ENCODE measurements at places on chromosomes 11 and 22.

DNA sequence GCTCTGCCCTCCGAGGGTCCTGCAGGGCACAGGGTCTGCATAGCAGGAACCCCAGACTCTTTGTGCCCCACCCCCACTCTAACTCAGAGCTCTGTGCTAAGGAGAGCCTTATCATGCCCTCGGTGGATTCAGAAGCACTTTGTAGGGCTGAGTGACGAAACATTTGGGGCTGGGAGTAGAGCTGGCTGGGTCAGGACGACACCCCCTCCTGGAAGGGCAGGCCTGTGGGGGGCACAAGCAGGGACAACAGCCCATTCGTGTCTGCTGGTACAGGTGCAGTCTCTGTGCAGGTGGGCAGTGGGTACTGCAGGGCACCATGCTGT is 8.9 kb downstream of the APOBEC3A start:
- DNase-seq, result no peak

DNA sequence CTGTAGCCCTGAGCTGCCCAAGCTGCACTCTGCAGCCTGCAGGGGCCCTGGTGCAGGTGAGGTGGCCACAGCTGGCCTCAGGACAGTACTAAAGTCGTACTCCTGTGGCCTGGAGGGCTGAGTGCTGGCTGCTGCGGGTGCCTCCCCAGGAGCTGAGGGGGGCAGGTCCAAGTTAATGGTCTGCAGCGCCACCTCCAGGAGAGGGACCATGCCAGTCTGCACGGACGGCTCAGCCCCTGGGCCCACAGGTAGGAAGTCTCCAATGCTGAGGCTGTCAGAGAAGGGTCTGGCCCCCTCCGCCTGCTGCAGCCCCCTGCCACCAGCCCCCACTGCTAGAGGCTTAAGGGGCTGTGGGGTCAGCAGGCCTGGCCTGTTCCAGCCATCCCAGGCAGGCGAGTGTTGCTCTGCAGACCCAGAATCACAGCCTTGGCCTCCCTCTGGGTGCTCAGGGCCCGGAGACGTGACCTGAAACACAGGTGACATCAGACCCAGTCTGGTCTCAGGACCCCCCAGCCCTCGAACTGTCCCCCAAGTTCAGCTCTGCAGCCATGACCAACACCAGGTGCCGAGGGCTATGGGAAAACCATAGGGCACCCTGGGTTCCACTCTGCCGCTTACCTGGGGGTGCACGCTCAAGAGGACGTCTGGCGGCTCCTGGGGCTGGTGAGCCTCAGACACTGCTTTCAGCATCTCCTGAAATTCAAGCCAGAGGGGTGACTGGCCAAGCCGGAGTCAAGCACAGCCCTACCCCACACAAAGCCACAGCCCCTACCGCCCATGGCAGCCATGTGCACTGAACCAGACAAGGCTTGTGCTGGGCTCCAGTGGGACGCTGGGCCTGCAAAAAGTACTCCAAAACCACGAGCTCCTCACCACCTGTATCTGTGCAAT is 20.8 kb downstream of the SELENOO start:
- DNase-seq, result no peak

- no peak for DNase-seq
Observed at GRCh38 chr11:46332568-46333393, 14.5 kb upstream of the DGKZ start.

GRCh38 chr11:78560826-78561484 is 13.7 kb downstream of the NARS2 start:
- no peak for DNase-seq

GRCh38 chr11:19561011-19561410 is 151.6 kb upstream of the NAV2 start:
- DNase-seq, result no peak

GRCh38 chr11:31671681-31672080 is 139.4 kb downstream of the PAX6 start:
- no peak for DNase-seq

- DNase-seq, result peak; percentile 77
Observed at GRCh38 chr11:12746593-12747097, 72.4 kb downstream of the TEAD1 start.

DNA sequence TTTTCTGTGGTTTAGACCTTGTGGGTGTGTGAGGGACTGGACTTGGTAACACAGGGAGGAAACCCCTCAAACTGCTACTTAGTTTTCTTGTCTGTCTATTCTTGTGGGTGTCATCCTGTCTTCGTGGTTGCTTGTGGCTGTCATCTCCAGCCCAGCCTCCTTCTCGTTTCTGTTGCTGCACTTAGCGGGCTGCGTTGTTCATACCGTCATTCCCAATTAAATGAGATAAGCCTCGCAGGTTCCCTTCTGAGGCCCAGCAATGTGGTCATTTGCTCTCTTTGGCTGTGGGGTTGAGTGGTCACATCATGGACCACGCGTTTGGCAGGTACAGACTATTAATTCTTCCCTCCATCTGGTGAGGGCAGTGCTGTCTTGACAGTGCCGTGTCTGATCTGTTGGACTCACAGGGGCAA is 18.8 kb downstream of the PANX1 start:
- DNase-seq, result no peak

DNA sequence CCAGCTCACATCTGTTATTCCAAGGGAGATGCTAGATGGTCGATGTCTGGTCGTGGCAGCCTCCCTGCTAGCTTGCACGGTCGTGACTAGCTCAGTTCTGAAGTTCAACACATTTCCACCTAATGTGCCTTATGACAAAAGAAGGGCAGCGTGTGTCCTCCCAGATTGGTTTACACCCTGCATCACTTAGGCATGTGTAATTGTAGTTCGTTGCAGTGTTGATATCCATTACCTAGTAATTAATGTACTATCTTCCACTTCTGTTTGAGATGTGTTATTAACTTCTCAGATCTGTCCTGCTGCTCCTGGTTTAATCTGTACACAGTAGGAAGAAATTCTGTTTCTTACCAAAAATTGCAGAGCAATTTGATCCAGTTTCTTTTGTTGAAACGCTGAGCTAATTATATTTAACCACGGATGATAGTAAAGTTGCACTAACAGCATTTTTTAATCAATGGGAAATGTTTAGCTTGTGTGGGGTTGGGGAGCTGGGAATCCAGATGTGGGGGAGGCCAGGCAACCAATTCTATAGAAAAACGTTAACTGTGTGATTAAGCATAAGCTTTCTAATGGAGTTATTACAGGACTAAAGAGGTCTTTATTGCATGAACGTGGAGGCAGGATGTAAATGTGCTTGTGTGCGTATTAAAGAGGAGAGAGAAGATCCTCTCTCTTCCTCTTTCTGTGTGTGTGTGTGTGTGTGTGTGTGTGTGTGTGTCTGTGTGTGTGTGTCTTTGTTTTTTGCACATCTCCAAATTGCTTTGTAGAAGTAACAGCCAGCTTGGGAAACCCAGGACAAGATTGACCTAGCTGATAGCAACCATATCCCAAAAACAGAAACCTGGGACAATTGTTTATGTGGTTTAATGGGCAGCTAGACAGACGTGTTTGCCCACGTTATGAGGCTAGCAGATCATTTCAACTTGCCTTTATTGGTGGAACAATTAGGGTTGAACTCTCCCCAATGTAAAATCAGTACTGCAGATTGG is 145.7 kb upstream of the TTC12 start:
- DNase-seq, result no peak

DNA sequence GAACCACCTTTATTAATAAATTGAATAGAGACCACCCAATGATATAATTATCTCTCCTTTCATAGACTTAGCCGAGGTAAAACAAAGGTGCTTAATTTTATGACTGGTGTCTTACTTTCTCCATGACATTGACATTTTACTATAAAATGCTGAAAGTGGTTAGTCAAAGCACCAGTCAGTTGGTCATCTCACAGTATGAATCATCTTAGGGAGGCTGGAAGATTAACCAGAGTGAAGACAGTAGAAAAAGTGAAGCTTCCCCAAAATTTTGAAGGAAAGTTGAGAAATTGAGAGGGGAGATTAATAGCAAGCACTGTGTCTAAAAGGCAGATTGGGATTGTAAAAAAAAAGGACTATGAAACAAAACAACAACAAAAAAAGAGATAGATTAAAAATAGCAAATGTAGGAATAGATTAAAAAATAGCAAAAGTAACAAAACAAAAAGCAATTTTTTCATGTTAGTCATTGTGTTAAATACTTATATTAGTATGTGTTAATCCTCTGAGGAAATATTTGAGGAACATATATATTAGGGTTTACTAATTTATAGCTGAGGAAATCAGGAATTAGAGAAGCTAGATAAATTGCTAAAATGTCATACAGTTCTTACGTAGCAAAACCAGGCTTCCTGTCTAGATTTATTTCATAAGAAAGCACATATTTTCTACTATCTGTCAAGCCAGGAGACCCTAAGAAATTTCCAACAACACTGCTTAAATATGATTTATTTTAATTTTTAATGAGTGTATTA is 557.3 kb upstream of the ANO5 start:
- no peak for DNase-seq

DNA sequence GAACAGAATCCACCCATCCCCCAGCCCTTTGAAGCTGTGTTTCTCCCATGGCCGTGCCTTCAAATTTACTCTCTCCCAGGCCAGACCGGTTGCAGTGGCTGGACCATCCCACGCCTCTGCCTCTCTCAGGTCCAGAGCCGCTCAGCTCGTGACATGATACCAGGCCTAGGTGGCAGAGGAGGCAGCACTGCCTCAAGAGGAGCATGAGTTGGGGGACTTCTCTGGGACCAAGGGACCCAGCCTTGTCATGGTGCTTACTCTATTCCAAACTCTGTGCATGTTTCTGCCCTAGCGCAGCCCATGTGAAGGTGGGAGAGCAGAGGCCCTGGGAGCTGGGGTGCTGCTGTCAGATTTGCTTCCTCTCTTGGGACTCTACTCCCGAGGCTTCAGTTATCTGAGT is 51.0 kb downstream of the TRAF6 start:
- no peak for DNase-seq

DNA sequence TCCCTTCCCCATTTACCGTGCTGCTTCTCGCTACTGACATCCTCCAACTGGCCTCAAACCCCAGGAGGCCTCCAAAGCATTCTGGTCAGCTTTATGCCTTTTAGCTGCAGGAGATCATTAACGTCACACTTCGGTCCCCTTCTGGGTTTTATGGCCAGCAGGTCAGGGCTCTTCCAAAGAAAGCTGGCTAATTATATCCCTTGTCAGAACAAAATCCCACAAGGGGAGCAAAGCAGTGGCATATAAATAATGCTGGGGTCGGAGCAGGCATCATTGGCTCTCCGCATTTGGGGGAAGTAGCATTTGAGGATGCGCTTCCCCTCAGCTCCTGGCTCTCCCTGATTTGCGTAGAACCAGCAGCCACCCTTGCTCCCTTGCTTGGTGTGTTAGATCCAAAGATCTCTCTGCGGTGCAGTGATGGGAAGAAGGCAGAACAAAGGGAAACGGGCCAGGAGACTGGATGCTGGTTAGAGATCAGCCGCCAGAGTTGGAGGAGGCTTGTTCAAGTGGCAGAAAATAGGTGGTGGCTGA is 117.4 kb downstream of the DBX1 start:
- no peak for DNase-seq

- DNase-seq, result peak; percentile 58
Observed at GRCh38 chr11:111912535-111912934, at the start of gene HSPB2. HSPB2 (plus strand) TSS chr11:111912734; CDS start chr11:111912830, 96 bp downstream.
